Stimulated activated CD4-positive, alpha-beta T cell treated with anti-CD3 and anti-CD28 coated beads, Interleukin-1b, Interleukin-23, amount 100 ng/mL, for 24 hours (primary cell): ENCODE measurements at places on chromosomes 3 and 15.

GRCh38 chr3:165466856-165467255 is 270.7 kb upstream of the SLITRK3 start:
- no peak for DNase-seq

DNA sequence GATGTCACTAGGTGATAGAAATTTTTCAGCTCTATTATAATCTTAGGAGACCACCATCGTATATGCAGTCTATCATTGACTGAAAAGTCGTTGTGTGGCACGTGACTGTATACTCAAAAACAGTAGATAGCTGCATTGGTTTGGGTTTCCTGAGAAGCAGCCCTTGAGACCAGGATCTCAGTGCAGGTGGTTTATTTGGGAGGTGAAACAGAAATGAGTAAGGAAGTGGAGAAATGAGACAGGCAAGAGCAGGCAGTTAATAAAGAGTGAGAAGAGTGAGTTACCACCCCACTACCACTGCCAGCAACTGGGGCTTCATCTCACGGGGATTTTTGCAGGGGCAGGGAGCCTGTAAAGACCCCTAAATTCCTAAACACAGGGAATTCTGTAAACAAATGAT is 221.0 kb downstream of the SHQ1 start:
- DNase-seq: no peak

- DNase-seq: no peak
Observed at GRCh38 chr3:173238091-173238490, 97.1 kb upstream of the SPATA16 start.

DNA sequence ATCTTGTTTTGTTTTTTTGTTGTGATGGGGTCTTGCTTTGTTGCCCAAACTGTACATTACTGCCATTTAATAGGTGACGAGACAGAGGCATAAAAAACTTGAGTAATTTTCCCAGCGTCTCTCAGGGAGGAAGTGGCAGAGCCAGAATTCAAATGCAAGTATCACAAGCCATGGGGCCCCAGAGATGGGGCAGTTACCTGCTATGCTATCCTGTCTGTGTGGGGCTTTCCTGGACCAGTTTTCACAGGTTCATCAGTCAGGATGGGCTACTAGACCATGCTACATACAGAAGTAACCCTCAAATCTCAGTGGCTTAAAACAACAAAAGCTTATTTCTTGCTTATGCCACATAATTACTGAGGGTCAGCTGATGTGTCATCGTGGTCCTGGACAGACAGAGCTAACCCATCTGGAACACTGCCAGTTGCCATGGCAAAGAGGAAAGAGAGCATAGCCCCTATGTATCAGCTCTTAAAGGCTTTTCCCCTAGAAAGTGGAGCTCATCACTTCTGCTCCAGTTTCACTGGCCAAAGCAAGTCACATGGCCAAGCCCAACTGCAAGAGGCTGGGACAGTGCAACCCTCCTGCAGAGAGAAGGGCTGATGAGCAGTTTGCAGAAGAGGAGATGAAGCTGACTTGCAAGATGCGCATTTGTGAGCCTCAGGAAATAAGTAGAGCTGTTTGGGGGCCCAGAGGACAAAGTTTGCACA is 31.7 kb upstream of the SYNM start:
- DNase-seq: no peak

DNA sequence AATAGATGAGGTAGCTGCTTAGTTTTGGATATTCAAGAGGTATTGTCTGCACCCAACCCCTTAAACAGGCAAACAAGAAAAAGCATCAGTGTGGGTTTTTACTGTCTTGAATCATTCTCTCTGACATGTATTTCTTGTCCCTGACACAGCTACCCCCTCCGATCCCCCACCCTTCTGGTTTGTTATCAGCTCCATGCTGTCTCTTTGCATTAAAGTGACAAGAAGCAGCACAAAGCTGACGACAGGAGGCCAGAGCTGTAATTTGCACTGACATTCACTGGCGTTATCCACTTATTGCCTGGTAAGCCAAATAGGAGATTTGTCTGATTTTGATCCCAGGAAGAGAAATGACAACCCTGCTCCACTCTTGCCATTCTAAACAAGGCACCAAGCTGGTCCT is 83.3 kb upstream of the SNRK start:
- DNase-seq: no peak

DNA sequence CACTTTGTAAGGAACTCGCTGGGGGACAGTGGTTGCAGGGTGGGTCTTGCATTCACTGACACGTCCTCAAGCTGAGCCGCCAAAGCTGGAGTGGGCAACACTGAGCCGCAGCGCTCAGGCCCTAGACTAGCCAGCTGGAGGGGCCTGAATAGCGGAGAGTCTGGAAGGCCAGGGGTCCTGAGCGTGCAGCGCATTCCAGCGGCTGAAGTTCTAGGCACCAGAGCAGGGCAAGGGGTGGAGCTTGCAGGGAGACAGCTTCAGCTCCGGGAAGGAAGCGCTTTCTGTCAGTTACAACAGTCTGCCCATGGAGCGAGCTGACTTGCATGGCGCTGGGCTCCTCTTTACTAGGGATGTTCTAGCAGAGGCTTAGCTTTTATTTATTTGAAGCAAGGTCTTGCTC is 2.7 kb downstream of the MAP6D1 start:
- DNase-seq: no peak

GRCh38 chr3:38083871-38084333 is 44.9 kb downstream of the DLEC1 start:
- DNase-seq: no peak

- peak; percentile 47 for DNase-seq
Observed at GRCh38 chr15:79923079-79923514, 26.3 kb upstream of the MTHFS start.

- DNase-seq: no peak
Observed at GRCh38 chr3:183754052-183754451, 56.5 kb downstream of the YEATS2 start.

- no peak for DNase-seq
Observed at GRCh38 chr15:81981908-81982307, 63.9 kb downstream of the MEX3B start.

DNA sequence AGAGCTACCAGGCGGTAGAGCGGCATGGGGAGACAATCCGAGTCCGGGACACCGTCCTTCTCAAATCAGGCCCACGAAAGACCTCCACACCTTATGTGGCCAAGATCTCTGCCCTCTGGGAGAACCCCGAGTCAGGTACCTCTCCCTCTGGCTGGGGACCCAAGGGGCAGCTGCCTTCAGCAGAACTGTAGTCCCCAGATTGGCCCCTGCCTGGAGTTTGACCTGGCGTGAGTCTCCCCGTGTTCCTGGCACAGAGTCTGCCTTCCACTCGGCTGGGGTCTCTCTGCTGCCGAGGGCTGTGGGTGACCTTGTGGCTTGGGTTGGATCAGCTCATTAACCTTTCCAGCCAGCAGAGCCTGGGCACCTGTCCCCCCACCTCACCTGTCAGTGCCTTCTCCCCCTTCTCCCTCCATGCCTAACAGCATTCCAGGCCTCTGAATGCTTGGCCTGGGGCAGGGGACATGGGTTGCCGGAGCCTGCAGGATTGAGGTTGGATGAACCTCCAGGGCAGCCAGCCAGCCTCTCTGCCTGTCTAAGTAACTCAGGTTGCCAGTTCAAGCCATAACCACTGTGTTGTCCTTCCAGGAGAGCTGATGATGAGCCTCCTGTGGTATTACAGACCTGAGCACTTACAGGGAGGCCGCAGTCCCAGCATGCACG is 6.8 kb upstream of the CHST14 start:
- DNase-seq: no peak

- no peak for DNase-seq
Observed at GRCh38 chr15:54577476-54578250, 599.4 kb downstream of the UNC13C start.

GRCh38 chr15:65476903-65477302 is 40.6 kb downstream of the DPP8 start:
- no peak for DNase-seq

DNA sequence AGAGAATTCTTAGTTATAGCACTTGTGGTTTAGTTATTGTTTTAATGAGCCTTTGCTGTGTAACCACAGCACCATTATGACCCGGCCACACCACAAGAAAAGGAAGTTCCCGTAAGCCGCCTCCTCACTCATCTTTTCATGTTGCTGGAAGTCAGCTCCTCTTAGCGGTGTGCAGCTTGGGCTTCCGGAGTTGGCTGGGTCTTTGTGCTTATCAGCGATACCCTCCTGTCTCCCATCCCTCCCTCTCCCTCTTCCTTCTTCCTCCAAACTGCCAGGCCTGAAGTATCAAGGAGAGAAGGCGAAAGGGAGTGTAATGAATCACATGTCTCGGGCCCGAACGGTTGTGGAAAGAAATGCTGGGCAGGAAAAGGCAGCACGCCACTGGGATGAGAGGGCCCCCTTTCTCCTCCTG is 353.5 kb downstream of the MCTP2 start:
- DNase-seq: peak; percentile 7

DNA sequence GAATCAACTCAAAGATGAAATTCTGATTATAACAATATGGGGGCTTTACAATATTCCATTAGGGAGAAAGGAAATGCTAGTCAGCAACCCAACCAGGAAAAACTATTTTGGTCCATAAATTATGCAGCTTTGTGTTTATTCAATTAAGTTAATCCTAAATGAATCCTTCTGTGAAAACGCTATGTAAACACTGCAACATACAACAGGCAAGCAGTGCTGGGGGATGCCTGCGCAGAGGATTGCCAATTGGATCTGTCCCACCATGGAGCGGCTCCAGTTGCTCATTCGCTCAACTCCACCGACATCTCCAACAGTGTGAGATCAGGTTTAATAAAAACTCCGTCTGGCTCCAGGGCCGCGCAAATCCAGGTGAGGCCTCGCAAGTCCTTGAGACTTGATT is 290.5 kb upstream of the VEPH1 start:
- no peak for DNase-seq

DNA sequence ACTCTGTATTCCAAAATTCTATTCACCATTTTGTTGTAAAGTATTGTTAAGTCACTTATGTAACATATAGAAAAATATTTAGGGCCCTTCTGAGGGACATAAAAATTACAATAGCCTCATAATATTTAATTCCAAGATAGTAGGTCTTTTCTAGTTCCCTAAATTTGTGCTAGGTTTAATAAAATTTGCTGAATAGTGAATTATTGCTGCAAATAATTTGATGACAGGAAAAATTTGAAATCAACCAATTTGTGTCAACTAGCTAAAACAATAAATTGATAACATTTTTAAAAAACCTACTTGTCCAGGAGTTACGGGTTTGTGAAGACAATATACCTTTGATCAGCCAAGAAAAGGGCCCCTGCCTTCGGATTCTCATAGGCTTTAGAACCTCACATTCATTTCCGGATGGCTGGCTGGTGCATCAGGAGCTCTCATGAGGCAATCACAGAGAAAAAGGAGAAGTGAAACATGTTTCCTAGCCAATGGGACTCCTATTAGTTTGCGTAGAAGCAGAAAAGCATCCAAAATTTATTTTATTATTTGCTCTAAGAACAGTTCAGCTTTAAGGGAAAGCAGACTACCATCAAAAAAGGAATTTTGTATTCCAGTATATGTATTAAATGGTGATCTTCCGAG is 177.2 kb downstream of the LRRC3B start:
- DNase-seq: no peak

GRCh38 chr15:52728899-52729298 is 49.7 kb upstream of the ATOSA start:
- no peak for DNase-seq

DNA sequence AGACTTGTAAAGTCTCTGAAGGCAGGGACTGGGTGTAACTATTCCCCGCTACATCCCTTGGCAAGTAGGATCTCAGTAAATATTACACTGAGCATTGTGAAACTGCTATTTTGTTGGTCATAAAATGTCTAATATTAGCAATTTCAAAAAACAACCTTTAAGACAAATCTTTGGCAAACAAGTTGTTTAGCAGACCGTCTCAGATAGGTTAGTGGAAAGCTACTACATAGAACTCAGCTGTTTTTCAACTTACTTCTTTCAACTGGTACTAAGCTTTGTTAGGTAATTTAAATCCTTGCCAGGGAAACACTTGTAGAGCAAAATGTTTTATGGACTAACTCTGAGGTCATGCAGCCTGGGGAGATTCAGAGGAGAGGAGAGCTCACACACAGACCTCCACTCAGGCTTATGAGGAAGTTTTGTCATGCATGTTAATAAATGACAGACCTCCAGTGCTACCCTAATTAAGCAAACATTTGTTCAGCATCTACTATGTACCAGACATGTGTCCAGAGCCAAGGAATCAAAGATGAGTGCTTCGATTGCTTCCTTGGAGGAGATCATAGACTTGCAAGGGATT is 61.6 kb upstream of the STAC start:
- DNase-seq: no peak

GRCh38 chr15:88395872-88396781 is 71.1 kb downstream of the MRPL46 start:
- no peak for DNase-seq

- DNase-seq: no peak
Observed at GRCh38 chr3:135973841-135974240, 8.3 kb downstream of the PPP2R3A start.

- no peak for DNase-seq
Observed at GRCh38 chr15:74391582-74392450, 24.4 kb upstream of the CYP11A1 start.

DNA sequence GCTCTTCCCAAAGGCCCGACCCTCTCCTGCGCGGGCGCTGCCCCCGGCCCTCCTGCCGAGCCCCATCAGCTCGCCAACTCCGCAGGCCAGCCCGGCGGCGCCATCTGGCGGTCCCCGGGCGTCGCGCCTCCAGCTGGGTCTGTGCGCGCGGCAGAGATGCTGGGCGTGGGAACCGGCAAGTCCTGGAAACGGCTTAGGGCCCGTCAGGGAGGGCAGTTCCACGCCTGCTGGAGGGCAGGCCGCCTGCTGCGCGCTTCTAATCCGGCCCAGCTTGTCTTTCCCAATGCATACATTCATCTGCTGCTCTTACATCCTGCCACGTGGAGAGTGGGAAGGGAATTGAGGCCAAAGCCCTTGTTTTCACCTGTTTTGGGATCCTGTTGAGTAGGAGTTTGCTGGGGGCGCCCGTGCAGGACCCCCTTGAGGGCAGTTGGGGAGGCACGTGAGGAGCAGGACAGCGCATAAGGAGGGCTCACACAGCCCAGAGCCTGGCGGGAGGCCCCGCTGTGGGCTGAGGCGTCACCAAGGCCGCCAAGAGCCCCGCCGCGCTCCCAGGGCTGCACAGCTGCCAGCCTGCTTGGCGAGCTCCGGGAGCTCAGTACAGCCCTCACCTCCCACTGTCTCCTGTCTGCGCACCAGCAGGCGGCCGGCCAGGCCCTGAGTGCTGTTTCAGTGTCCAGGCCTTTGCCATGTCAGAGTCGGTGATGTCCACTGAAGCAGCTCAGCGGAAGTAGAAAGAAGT is 165.6 kb downstream of the NSMCE3 start:
- DNase-seq: peak; percentile 50

DNA sequence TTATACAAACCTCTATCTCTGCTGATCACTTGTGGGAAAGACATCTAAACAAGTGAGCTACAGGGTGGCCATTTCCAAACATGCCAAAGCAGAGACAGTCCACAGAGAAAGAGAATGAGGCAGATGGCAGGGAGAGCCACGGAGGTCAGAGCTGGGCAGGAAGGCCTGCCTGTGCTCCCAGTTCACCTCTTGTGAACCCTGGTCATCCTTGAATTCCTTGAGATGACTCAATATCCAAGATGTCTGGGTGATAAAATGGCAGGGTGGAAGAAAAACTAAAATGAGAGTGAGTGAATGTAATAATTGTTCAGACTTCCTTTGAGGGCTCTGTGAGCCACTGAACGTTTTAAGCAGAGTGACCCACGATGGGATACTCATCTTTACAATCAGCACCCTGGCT is 104.8 kb downstream of the PLCH1 start:
- no peak for DNase-seq
